ENCODE measurements at places on chromosomes 6 and 20.

- DNase-seq, result no peak
Observed at GRCh38 chr20:53900380-53900999, 169.9 kb downstream of the BCAS1 start.

DNA sequence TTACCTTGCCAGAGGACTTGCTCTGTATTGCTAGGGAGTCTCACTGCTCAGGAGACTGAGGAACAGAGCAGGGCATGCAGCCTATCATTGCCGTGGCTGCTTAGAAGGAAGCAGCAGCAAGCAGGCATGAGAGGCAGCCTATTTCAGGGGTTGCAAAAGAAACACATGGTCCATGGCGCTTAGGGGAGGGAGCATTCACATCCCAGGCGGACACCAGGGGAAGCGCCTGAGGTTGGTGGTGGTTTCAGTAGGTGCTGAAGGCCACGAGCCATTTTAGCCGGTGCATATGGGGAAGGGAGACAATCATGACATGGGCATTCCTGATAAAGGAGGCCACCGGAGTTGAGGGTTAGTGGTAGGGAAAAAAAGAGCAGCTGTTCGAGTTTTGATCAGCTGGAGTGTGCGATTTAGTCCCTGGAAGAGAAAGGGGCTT is 20.9 kb downstream of the FARS2 start:
- DNase-seq, result peak; percentile 41

GRCh38 chr6:128337619-128338018 is 182.8 kb downstream of the PTPRK start:
- no peak for DNase-seq

GRCh38 chr6:80566361-80566760 is 459.9 kb downstream of the BCKDHB start:
- no peak for DNase-seq

GRCh38 chr6:31037682-31038081 is 27.4 kb downstream of the MUC22 start:
- no peak for DNase-seq

- DNase-seq, result peak; percentile 17
Observed at GRCh38 chr6:113539202-113539601, 317.9 kb upstream of the MARCKS start.
